ENCODE measurements at places on chromosomes 5 and 9.

DNA sequence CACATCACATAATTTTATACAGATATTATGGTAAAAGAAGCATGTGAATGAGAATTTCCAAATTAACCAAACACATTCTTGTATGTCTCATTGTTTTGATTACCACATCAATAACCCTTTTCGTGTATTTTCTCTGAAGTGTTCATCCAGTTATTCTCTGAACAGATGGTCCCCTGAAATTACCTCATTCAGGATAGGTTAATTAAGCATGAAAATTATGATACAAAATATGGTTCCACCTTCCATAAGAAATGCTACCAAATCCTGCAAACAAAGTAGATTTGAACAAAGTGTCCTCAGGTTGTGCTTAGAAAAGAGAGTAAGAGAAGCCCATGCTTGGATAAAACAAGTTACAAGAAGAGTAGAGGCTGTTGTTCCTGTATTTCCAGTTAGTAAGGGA, 83.1 kb upstream of the LMNB1 start:
- no peak for DNase-seq

DNA sequence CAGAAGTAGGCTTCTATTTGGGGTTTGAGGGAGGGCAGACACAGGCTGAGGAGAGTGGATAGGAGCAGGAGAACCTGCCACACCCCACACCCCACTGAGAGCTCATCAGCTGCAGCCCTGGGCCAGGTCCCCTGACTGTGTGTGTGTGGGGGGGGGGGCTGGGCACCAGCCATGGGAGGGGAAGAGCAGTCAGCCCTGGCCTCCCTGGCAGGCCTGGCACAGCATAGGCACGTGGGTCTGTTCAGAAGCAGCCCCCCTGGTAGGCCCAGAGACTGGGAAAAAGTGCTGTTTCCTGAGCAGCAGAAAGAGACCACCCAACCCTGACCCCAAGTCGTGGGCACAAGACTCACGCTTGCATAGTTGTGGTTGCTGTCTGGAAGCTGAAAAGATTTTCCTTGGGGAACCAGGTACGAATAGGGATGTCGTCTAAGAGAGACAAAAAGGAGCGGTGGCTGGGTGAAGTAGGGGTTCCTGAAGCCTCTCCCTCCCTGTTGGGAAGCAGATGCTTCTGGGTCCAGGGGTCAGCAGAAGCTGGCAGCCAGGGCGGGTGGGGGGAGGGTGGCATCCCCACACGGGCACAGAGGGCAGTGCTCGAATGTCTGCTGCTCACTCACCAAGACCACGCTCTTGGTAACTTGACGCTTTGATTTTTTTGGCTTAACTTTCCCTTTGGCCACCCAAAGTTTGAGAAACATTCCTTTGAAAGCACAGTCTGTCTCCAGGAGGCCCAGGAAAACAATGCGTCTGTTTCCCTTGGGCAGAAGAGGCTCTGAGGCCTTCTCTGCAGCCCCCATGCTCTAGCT, 2.9 kb downstream of the NSMF start:
- DNase-seq: no peak

GRCh38 chr5:181166812-181167733, 19.7 kb downstream of the OR2V2 start:
- DNase-seq: no peak

DNA sequence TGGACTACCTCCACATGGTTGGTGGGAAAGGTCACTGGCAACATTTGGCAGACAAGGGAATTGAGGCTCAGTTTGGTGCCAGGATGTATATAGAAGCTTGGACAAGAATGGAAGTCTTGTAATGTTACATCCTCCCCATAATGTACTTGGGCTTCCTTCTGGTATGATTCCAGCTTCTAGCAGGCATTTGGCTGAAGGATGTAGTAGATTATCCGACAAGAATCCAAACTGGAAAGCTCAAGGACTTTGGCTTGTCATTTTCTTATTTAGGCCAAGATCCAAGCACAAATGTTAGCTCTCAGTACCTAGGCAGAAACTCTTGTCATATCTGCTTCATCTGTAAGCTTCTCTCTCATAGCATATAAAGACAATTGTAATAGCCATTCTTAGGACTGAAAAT, 209.1 kb downstream of the MAPKAP1 start:
- DNase-seq: no peak

DNA sequence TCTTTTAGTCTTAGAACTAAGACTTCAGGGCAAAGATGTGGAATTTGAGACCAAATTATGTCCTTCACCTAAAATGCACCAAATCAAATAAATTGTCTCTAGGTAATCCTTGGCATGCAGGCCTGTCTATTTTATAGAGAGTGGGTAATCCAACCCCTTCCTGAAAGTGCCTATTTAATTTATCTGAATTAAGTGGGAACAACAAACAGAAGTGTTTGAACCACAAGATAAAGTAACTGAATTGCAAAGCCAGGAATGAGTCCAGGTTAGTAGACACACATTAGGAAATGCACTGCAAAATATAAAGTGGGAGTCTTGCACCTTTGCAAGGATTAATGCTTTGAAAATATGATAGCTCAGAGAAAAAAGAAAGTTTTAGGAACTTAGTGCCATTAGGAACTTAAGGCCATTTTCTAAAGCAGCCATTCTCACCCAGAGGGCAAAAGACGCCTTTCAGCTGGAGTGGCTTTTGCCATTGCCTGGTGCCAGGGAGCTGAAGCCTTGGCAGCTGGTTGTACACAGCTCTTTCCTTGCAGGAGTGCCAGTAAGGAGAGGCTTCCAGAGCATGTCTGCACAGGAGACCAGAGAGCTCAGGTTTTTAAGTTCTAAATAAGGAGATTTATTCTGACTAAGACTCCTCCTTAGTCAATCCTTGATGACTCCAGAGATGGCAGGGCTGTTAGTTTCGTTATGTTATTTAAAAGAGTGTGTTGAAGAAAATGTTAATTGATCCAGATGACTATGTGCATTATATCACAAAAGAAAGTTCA, 151.7 kb upstream of the ELL2 start:
- DNase-seq: no peak

- DNase-seq: peak; percentile 90
Measured at GRCh38 chr9:87206064-87206661, 258.9 kb upstream of the GAS1 start.

DNA sequence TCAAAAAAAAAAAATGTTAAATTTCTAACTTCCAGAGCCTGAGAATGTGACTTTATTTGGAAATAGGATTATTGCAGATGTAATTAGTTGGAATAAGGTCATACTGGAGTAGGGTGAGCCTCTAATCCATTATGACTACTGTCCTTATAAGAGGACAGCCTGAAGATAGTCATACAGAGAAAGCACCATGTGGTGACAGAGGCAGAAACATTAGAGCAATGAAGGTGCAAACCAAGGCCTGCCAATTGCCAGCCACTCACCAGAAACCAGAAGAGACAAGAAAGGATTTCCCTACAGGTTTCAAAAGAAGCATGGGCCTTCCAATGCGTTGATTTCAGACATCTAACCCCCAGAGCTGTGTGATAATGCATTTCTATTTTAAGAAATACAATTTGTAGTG, 659.2 kb upstream of the CHD1 start:
- DNase-seq: no peak

DNA sequence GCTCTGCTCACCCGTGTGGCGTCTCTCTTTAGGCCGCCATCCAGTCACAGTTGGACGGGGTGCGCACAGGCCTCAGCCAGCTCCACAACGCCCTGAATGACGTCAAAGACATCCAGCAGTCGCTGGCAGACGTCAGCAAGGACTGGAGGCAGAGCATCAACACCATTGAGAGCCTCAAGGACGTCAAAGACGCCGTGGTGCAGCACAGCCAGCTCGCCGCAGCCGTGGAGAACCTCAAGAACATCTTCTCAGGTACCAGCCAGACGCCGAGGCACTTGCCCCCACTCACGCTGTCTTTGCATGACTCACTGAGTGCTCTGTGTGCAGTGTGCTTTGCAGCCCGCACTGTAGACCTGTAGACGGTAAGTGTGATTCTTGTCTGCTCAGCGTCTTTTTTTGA, 4.5 kb downstream of the EXOC3 start:
- no peak for DNase-seq

GRCh38 chr9:34143116-34143515, 16.6 kb upstream of the DCAF12 start:
- no peak for DNase-seq

GRCh38 chr9:81969971-81970370, 18.6 kb upstream of the SPATA31D1 start:
- no peak for DNase-seq

DNA sequence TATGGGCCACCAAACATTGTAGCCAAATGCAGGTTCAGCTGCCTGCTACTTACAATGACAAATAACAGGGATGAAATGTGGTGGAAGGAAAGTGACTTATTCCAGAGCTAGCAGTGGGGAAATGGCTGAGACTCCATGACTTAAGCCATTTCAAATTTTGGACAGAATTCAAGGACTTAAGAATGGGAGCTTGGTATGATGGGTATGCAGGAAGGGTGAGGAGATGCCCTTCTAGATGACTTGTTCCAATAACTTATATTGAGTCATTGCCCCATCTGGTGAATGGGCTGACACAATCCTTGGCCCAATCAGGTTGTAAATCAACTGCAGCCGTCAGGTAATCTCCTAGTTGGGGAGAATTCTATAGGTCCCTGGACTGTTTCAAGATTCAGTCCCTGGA, 230.7 kb upstream of the SGCD start:
- peak; percentile 37 for DNase-seq

GRCh38 chr5:173303878-173304590, 24.2 kb downstream of the STC2 start:
- DNase-seq: no peak

DNA sequence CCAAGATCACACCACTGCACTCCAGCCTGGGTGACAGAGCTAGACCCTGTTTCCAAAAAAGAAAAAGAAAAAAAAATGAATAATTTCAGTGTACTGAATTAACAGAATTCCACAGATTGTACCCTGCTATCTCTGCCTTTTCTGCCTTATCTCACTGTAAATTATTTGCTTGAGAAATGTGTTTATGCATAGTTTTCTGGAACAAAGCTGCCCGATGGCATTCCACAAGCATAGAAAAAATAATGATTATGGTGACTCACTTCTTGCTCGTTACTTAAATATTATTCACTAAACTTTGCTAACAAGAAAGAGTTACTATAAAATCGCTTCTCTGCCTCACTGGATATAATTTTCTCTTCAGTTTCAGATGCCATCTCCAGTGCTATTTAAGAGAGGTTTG, 88.7 kb upstream of the FAM169A start:
- no peak for DNase-seq

All from BJ (cell line).